Thoracic aorta (tissue), 2 donors: ENCODE measurements at places on chromosomes 6 and 20. TPM values are rescaled to one million over a fixed set of nuclear protein-coding genes. Genes with fewer than 3 reads are reported as not detected.

- no peak for DNase-seq
These were observed 13.7 kb downstream of the KCNS1 start for GRCh38 chr20:45087097-45087790.

DNA sequence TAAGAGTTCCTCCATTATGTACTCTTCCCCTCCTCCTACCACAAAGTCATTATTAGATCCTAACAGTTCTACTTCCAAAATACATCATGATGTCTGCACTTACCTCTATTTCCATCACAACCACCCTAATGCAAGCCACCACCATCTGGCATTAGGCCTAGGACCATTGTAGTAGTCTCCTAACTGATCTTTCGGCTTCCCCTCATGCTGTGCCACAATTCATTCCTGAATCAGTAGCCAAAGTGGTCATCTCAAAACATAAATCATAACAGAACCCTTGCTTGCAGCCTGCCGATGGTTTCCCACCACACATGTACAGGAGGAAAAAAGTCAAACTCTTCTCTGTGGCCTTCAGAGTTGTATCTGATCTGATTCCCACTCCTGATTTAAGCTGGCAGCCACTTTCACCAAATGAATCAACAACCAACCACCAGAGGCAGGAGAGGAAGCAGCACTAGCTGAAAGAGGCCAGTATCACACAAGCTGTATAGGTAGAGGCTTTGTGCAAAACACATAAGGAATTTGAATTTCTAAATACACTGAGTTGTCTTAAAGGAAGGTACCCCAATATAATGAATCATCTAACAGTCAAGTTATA, 26.1 kb downstream of the FAM184A start:
- no peak for DNase-seq

DNA sequence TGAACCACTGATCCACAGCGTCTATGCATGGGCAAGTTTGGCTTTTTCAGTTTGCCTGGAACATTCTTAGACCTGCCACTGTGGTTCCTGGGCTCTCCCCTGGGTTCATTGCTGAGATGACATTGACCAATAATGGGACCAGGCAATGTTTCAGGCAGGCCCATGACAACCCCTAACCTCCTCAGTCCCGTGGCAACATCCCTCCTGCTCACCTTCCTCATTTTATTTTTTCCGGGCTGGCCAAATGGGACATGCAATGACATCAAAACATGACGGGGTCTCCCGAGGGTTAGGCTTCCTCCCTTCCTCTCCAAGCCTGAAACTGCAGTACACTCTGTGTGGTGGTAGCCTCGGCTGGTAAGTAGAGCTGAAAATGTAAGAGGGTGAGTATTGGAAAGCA, 234.0 kb upstream of the RREB1 start:
- no peak for DNase-seq

DNA sequence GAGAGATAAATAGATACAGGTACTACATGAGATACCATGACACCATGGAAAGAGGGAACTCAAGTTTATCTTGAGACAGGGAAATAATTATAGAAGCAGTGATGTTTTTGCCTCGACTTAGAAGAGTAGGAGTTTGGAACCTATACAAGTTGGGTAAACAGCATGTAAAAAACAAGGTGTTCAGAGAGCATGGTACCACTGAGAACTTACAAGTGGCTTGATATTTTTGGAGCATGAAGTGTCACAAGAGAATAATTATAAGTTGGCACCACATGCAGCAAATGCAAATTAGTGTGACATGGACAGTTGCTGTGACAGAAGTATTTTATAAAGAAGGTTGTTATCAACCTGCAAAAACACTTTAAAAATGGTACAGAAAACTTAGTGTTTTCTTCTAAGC, 47.1 kb upstream of the SCAF8 start:
- DNase-seq: no peak

The FKBP1C gene
- total RNA-seq: not detected

The SERPINB1 gene
- total RNA-seq: 62.3 TPM

- DNase-seq: no peak
These were observed 91.4 kb downstream of the PLCB4 start for GRCh38 chr20:9160331-9160730.
